Right forelimb (tissue), 1 donor: ENCODE measurements at places on chromosomes 12 and 14.

DNA sequence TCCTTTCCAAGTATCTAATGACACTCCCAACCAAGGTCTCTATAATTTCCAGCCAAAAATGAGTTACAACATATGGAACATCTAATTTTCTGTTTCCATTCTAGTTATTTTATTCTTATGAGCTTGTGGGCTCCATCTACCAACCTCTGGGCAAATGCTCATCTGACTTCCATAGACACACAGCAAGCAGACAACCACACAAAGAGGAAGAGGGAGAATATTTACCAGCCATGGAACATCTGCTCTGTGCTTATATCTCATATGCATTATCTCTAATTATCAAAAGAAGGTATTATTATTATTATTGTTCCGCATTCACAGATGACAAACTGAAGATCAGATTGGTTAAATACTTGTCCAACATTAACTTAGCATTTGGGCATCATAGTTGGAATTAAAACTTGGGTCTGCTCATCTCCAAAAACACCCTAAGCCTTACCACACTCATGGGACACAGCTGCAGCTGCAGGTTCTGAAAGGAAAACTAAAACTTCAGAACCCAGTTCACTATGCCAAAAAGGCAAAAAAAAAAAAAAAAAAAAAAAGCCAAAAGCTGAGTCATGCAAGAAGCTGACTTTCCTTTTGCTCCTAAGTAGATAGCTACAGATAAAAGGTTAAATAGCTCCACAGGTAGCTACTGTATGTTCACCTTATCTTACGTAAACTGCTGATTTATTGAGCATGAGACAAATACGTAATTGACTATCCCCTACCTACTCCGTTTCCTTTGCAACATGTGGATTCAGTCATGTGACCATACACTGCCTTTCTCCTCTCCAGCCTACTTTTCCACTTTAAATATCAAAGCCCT is 23.6 kb upstream of the TCL1B start:
- no peak for DNase-seq

- no peak for DNase-seq
Observed at GRCh38 chr14:68580671-68581070, 212.2 kb downstream of the ZFP36L1 start.

- no peak for DNase-seq
Observed at GRCh38 chr12:130571089-130571488, 145.0 kb downstream of the RIMBP2 start.

DNA sequence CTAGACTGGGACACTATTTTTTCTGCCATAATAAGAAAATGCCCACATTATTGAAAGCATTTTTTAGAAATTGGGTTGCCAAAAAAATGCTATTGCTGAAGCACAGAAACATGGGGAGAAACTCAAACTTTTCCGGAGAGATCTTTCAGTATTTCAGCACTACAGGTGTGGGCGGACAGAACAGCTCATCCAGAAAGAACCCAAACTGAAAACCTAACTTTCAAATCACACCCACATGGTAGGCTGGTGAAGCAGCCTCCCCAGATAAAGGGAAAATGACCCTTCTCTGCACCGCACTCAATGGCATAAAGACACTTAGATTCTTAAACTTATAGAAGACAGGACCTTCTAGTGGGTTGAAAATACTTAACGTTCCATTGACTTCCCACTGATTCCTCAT is 62.3 kb upstream of the TMPO start:
- no peak for DNase-seq

DNA sequence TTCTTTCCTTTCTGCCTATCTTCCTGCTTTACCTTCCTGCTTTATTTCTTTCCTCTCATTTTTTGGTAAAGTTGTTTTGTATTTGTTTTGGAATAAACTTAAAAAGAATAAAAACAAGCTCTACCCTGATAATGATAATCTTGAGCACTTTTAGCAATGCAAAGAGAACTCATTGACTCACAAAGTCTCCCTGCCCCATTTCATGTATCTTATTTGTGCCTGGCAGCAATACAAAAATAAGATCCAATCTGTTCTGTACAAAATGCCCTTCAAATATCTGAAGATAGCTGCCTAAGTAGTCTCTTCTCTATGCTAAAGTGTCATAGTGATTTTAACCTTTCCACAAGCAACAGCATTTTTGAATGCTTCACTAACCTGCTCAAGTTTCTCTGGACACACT is 31.1 kb upstream of the ETNK1 start:
- no peak for DNase-seq

DNA sequence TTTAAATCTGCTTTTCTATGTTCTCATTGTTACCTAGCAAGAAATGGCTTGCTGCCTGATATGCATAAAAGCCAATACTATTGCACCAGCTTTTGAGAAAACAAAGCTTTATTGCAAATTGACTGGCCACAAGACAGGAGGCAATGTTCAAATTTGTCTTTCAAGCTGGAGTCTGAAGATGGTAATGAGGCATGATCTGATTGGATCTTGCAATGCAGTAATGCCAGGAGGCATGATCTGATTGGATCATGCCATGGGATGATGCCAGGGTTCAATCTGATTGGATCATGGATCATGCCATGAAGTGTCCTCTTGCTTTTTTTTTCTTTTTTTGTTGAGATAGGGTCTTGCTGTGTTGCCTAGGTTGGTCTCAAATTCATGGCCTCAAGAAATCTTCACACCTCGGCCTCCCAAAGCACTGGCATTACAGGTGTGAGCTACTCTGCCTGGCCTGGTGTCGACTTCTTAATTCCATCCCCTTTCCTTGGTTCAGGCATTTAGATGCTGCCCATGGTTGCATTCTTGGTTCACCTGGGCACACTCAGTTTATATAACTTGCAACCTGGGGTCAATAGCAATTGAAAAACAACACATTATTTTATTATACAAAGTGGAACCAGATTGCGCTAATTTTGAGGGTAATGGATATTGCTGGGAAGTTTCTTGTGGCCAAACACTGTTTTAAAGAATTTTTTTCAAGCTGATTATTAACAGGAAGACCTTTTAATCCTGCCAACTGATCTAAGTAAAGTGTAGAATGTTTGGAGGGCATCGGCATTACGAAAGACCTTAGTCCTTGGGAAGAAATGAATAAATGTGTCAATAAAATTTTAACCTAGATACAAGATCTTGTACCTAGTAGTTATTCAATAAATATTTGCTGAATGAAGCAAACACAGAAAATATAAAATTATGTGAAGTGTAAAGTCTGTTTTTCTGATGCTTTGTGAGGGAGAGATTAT is 38.8 kb downstream of the HSD17B6 start:
- no peak for DNase-seq

DNA sequence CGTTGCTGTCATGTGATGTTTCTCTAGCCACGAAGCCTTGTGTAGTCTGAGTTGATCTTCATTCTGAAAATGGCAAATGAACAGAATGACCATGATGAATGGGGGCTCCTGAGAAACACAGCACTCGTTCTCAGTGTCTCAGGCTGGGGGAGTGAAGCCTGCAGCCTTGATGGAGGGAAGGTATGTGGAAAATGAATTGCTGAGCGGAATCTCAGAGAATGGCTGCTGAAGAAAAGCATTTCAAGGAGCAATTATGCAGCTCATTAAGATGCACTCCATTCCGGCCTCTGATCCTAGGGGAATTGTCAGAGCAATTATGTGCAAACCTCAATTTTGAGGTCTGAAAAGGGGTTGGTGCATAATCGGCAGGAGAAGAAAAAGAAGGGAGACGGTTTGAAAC is 167.1 kb downstream of the CHST11 start:
- DNase-seq = no peak

GRCh38 chr14:80764496-80764895 is 177.0 kb downstream of the CEP128 start:
- DNase-seq = no peak

DNA sequence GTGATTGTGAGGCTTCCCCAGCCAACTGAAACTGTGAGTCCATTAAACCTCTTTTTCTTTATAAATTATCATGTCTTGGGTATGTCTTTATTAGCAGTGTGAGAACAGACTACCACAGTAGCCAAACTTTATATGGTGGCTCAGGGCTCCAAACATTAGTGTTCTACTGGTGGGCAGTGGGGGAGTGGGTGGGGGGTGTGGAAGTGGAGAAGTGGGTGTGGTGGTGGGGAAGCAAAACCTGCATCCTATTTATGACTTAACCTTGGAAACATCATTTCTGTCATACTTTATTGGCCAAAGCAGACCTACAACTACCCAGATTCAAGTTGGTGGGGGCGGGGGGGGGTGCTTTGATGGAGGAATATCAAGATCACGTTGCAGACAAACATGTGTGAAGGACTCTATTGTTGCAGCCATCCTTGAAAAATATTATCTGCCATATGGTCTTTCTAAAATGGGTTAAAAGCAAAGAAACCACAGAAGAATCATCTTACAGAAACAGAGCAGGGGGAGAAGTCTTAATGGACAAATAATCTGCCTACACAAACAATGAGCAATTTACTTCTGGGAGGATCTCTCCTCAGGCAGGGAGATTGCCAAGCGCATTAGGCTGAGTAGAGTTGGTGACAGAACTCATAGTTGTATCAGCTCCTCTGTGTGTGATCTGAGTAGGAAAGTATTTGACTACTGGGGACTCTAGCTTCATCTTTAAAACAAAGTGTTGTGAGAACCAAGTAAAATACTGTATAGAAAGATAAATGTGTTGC is 1.4 kb upstream of the PWP1 start:
- no peak for DNase-seq
